Fibroblast of skin of abdomen (primary cell): ENCODE measurements at places on chromosomes 3 and 15.
A peak's percentile ranks its signal among the peaks of the same experiment; 100 is the strongest.

DNA sequence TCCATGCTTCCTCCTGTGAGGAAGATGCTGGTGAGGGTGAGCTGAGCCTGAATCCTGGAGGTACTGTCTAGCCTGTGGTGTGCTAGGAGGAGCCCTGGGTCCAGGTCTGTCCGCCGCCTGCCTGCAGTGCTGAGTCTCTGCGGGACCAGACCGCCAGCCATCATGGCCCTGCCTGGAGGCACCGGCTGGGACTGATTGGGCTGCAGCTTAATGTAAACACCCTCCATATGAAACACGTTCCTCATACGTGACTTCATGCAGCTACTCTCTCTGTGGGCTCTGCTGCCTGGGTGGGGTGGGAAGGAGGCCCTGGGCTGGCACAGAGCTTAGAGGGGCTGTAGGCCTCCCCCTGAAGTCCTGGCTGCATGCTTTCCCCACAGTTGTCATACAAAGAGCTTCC is 67.4 kb downstream of the FBLN2 start:
- no peak for DNase-seq

DNA sequence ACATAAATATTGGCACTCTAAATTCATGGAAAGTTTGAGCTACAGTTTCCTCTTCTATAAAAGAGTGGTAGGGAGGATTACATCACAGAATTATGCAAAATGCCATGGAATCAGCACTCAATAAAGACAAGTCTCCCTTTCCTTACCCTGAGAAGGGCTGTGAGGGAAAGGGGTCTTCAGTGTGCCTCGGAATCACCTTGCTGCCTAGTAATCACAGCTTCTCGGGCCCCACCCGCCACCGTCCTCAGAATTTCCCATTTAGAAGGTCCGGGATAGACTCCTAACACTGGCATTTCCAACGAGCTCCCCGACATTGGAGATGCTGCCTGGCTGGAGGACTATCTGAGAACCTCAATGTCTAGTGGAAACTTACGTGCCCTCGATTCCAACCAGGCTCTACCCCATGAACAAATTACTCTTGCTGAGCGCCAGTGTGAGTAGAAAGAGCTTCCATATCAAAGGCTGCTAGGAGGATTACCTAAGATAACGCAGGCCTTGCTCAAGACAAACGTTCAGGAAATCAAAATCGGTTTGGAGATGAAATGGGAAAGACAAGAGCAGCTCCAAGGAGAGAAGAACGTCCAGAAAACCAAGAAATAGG is 92.1 kb upstream of the CHD2 start:
- DNase-seq = no peak

GRCh38 chr3:82939491-82940097 is 1178.1 kb upstream of the GBE1 start:
- no peak for DNase-seq

DNA sequence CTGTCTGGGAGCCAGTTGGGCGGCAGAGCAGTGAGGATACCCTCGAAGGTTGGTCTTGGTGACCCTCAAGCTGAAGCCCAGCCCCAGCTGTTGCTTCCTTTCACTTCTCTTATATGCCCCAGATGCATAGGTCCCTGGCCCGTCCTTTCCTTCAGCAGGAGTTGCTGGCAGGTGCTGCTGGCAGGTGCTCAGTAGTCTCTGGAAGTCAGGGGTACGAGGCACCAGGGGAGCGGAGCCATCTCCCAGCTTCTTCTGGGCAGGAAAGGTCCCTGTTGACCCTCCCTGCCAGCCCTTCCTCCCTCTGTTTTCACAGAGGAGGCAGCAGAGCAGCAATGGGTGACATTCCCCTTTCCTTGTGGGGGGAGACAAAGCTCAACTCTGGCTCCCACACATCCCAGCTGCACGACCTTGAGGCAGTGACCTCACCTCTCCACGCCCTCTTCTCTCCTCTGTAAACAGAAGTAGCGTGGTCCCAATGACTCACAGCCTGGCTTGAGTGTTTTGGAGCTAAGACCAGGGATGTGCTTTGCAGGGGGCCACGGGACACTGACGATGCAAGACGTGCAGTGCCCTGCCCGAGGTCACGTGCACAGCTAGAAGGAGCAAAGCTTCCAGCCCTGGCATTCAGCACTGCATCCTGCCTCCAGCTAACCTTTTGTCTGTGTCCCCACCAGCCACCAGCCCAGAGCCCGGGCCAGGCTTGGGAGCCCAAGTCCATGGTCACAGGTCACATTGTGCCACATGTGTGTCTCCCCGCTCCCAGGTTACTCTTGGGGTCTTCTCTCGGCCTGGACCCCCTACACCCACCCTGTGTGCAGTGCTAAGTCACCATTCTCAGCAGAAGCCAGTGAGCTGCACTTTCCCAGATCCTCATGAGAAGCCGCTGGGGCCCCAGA is 49.7 kb downstream of the SLC6A6 start:
- DNase-seq = peak; percentile 75

GRCh38 chr3:124669470-124669869 is 60.8 kb upstream of the UMPS start:
- DNase-seq = peak; percentile 72

GRCh38 chr3:63687278-63688225 is 35.1 kb downstream of the SNTN start:
- peak; percentile 5 for DNase-seq

GRCh38 chr3:64318001-64318400 is 92.7 kb upstream of the PRICKLE2 start:
- peak; percentile 32 for DNase-seq

GRCh38 chr3:21356402-21356801 is 394.6 kb downstream of the ZNF385D start:
- DNase-seq = peak; percentile 47

DNA sequence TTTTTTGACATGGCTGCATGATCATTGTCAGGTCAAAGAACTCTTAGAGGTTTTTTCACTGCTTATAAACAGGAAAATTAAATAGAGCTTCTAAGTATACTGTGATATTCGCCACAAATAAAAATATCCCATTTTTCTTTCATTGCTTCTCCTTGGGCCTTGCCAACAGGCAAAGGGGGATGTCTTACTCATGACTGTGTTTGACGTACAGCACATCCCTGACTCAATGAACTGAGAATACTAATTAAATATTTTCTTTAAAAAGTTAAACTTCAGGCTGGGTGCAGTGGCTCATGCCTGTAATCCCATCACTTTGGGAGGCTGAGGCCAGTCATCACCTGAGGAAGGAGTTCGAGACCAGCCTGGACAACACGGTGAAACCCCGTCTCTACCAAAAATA is 41.4 kb upstream of the CCDC80 start:
- peak; percentile 44 for DNase-seq

DNA sequence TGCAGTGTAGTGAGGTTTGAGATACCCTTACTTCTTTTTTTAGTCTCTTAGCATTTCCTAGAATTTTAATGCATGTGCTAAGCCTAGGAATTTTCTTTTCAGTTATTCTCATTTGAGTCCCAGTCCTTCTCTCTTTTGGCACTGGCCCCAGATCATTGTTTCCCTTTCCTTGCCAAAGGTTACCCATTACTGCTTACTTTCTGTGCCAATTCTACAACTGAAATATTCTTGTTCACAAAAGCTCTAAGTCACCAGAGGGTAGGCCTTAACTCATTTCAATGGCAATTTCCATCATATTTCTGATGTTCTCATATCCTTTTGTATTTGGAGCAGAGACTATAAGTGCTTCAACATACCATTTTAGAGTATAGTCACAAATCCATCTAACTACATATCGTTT is 199.6 kb upstream of the CBLB start:
- DNase-seq = no peak

- DNase-seq = peak; percentile 96
Measured at GRCh38 chr15:69414701-69415167, 585 bp downstream of the KIF23 start.

DNA sequence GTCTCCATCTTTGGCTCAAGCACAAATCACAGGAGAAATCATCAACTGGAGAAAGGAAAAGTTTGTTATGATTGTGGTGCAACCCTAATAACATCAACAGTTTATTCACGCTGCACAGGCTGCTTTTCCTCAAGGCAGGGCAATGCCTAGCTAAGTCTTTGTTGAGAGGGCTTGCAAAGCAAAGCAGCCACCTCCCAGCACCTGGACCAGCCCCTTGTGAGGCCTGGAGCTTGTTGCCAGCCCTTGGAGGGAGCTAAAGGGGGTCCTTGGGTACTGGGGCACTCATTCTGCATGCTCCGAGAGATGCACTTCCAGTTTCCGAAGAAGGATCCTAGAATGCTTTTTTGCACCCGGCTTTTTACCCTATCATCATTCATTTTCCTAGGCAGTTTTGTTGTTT is 288.2 kb downstream of the CLSTN2 start:
- no peak for DNase-seq

- DNase-seq = peak; percentile 23
Measured at GRCh38 chr3:123605789-123606234, 21.0 kb upstream of the HACD2 start.

DNA sequence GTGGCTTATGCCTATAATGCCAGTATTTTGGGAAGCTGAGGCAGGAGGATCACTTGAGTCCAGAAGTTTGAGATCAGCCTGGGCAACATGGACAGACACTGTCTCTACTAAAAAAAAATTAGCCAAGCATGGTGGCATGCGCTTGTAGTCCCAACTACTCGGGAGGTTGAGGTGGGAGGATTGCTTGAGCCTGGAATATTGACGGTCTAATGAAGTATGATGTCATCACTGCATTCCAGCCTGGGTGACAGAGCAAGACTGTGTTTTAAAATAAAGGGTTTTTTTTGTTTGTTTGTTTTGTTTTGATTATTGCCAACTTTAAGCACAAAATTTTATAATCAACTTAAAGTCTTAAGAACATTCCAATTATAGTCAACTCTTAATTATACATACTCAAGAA is 6.8 kb downstream of the PLSCR1 start:
- DNase-seq = no peak

GRCh38 chr15:29990035-29990434 is 92.7 kb upstream of the GOLGA8J start:
- no peak for DNase-seq

- no peak for DNase-seq
Measured at GRCh38 chr3:114863848-114864247, 283.2 kb downstream of the ZBTB20 start.

DNA sequence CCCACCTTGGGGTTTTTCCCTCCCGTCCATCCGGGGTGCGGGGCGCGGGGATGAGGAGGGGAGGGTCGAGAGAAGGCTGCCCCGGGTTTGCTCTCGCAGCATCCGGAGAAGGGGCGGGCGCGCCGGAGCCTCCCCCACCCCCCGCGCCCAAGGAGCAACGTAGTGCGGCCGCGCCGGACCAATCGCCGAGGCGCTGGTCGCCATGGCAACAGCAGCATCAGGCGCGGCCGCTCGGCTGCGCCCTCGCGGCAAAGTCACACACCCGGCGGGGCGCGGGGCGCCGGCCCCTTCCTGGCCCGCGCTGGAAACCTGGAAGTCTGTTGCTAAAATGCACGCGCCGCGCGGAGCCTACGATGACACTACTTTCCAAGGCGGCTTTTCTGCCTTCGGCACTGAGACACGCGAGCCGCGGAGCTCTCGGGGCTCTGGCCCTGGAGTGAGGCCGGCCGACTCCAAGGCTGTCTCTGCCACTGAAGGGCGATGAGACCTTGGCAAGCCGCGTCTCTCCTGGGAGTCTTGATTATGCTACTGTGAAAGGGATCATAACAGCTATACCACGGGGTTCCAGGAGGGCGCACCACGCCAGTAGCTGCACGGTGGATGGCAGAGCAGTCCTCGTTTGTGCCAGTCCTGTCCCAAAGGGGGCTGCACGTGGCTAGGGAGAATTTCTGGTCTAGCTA is at the start of gene IQSEC1:
TSS of gene IQSEC1 (minus strand) at position 104 of the 680 bp plus-strand sequence. CDS start 415 bp downstream, outside the sequence.
- DNase-seq = peak; percentile 39

- DNase-seq = peak; percentile 69
Measured at GRCh38 chr15:85485956-85486567, 105.7 kb downstream of the AKAP13 start.

DNA sequence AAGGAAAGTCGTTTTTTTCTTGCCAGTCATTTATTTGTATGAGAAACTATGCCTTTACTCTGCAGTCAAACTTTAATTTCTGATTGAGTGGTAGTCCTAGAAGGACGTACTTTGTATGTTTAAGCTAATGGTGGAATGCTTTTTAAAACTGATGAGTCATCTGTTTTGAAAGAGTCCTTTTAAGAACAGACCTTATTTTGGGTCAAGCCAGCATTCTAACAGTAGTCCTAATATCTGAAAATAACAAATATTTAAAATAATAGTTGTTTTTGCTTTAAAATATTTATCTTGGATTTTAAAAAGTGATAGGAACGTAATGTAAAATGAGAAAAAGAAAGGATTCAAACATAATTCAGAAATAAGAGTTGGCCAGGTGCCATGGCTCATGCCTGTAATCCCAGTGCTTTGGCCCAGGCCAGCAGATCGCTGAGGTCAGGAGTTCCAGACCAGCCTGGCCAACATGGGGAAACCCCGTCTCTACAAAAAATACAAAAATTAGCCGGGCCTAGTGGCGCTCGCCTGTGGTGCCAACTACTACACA is 1.3 kb upstream of the LRRC58 start:
- peak; percentile 45 for DNase-seq

- DNase-seq = no peak
Measured at GRCh38 chr15:85356276-85356675, 24.1 kb upstream of the AKAP13 start.

DNA sequence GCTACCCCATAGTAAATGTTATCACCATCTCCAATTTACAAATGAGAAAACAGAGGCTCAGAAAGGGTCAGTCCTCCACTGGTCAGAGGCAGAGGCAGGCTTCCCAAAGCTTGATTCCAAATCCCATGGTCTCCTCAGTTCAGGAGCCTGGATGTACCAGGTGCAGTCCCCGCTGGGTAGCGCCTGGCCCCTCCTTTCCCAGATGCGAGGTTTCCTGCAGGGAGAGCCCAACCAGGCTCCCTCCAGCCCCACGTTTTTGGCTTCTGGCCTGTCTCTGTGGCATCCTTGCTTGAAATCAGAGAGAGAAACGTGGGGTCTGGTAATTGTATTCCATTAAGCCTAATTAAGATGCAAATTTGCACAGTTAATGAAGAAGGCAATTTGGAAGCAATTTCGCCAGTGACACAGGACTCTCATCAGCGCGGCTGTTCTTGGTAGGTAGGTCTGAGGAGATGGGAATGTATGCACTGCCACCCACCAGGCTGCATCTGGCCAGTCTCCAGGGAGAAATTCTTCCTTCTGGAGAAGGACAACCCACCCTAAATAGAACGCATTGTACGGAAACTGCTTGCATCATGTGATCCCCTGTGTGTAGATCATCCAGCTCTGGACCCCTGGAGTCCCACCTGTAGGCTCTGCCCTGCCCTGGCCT is 50.5 kb downstream of the HRH1 start:
- DNase-seq = peak; percentile 66

DNA sequence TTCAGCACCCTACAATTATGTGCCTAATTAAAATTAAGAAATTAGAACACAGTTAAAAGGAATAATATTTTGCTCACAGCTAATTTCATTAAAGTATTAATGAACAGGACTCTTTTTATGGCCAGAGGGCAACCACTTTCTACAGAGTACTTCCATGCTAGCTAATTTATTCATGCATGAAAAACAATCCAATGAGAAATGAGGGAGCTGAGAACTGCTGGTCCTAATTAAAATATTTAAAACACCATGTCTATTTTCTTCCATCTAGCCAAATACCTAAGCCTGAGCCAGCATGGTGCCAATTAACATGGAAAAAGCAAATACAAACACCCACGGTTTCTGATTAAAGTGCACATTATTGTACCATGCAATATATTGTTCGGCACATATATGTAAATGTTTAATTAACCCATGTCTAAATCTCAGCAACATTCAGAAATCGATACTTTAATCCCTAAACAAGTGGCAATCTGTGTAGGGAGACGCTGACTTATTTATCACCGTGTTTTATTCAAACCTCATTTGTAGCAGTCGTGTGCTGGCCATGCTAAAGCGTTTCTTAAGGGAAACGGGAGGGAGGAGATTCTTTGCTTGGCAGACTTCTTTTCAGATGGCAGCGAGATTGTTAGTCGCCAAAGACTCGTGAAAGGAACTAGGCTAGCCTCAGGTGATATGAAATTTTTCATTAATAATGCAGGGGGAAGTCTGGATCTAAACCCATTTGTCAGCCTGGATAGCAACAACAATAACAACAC is 193.5 kb downstream of the ANXA2 start:
- no peak for DNase-seq
